Vagina (tissue), 2 donors: ENCODE measurements at places on chromosomes 5 and 9.

DNA sequence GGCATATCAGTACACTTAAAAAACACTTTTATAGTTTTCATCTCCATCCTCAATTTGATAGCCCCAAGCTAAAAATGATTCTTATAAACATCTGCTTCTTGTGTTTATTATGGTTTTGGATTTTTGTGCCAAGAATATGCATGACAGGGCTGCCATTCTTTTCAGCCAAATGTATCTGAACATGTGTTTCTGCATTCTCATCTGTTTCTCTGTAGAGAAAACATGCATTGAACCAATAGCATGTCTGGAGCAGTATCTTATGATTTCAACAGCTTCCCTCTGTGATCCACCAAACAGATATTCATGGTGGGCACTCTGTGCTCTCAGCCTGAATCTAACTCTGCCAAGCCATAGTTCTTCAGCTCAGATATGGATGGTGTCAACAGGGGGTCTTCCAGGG is 99.3 kb upstream of the ERCC6L2 start:
- peaks cover 19% of the 10 kb centered on the region for H3K4me1 ChIP-seq
- no peak overlapping the region for H3K4me3 ChIP-seq
- no peaks in the 10 kb centered on the region for H3K27me3 ChIP-seq
- DNase-seq: no peak

GRCh38 chr5:110900829-110901228 is 162.0 kb downstream of the SLC25A46 start:
- no peak overlapping the region for H3K4me3 ChIP-seq
- no peaks in the 10 kb centered on the region for H3K4me1 ChIP-seq
- no peaks in the 10 kb centered on the region for H3K27me3 ChIP-seq
- no peaks in the 10 kb centered on the region for H3K36me3 ChIP-seq
- DNase-seq: no peak
- no peak overlapping the region for H3K27ac ChIP-seq

- H3K4me1 ChIP-seq: no peaks in the 10 kb centered on the region
- peak; percentile 71 for DNase-seq
- H3K27me3 ChIP-seq: no peaks in the 10 kb centered on the region
- H3K36me3 ChIP-seq: no peaks in the 10 kb centered on the region
These were observed 21.5 kb upstream of the S1PR3 start for GRCh38 chr9:88969646-88970373.

DNA sequence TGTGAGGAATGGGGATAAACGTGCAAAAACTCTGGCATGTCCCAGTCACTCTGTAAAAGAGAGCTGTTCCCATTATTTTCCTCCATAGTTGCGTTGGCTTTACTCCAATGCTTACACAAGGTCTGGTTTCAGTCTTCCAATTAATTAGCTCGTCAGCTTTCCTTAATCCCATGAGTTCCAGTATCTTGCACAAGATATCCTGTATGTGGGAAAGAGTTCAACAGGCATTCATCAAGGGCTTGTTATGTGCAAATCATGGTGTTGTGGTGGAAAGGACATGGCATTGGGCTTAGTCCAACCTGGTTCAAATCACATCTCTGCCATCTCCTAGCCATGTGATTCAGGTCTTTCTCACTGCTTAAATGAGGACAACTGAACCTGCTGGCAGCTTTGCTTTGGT is 77.5 kb upstream of the PANK3 start:
- H3K36me3 ChIP-seq: no peaks in the 10 kb centered on the region
- no peak overlapping the region for H3K4me3 ChIP-seq
- H3K4me1 ChIP-seq: peaks cover 21% of the 10 kb centered on the region
- no peaks in the 10 kb centered on the region for H3K27me3 ChIP-seq
- no peak overlapping the region for H3K27ac ChIP-seq

DNA sequence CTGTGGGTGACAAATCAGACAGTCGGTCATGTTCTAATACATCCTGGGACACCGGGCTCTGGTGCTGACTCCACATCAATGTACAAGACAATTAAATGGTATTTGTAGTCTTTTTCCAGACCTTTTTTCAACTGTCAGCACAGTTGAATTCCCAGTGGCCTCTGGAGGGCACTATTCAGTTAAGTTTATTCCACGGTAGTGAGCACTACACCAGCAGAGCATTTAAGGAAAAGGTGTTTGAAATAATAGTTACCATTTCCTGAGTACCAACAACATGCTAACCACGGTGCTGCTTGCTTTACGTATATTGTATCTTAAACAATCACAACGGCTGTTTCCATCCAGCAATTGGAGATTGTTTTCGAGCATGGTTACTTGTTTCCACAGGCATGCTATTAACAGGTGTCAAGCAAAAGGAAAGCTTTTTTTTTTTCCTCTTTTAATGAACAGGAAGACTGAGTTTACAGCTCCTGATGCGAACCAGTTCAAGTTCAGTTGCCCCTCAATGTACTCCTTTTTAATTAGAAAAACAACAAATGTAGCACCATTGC is 186.7 kb downstream of the PDZD2 start:
- DNase-seq: no peak
- H3K27me3 ChIP-seq: no peaks in the 10 kb centered on the region
- H3K4me3 ChIP-seq: no peak overlapping the region
- no peaks in the 10 kb centered on the region for H3K4me1 ChIP-seq
- H3K36me3 ChIP-seq: no peaks in the 10 kb centered on the region

- H3K36me3 ChIP-seq: no peaks in the 10 kb centered on the region
- H3K4me1 ChIP-seq: no peaks in the 10 kb centered on the region
- no peak overlapping the region for H3K4me3 ChIP-seq
These were observed 173.7 kb upstream of the KIF2A start for GRCh38 chr5:62132276-62132675.

DNA sequence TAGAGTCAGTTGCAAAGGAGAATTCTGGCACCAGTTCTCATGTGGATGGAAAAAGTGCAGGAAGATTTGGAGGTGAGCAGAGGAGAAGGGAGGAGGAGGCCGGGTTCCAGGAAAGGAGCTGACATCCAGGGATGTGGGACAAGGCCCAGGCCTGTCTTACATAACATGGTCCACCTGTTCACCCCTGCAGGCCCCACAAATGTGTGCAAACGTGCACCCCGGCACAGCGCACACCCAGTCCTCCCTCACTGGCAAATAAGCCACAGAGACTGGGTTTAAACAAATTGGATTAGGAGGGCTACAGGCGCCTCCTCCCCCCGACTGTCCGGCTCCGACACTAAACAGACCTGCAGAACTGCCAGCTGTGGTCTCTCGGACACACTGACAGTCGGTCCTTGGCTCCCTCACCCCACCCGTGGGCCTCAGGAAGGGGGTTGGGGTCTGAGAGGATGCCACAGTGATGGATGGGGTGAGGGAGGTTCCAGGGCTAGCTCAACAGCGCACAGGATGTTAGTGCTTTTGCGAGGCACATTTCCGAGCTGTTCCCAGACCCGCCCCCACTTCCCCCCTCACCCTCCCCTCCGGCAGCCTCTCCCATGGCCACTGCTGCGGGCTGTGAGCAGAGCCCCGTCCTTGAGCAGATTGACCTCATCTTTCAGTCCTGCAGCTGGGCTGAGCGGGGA is 43.4 kb upstream of the IL17B start:
- peaks cover 70% of the 10 kb centered on the region for H3K4me1 ChIP-seq
- no peaks in the 10 kb centered on the region for H3K36me3 ChIP-seq
- DNase-seq: no peak
- no peaks in the 10 kb centered on the region for H3K27me3 ChIP-seq
- peak overlapping the region; percentile 84 for H3K27ac ChIP-seq
- H3K4me3 ChIP-seq: no peak overlapping the region

- H3K4me1 ChIP-seq: no peaks in the 10 kb centered on the region
- DNase-seq: no peak
- H3K27ac ChIP-seq: no peak overlapping the region
These were observed 2387.6 kb upstream of the WWC1 start for GRCh38 chr5:165903835-165904234.

DNA sequence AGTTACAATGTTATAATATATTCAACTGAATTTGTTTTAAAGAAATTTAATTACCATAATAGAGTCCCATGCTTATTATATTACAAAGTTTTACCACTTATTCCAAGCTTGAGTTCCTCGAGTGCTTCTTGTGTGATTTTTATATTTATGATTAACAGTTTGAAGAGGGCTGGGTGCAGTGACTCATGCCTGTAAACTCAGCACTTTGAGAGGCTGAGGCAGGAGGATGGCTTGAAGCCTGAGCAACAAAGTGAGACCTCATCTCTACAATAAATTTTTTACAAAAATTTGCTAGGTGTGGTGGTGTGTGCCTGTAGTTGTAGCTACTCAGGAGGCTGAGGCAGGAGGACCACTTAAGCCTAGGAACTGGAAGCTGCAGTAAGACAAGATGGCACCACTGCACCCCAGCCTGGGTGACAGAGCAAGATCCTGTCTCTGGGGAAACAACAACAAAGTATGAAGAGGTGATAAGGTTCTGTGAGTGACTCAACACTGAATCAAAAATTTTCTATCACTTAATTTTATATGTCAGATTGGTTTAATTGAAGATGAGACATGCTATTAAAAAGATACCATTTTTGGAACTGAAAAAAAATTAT is 9.2 kb downstream of the POC5 start:
- H3K36me3 ChIP-seq: peaks cover 23% of the 10 kb centered on the region
- no peak for DNase-seq
- H3K27me3 ChIP-seq: no peaks in the 10 kb centered on the region
- no peak overlapping the region for H3K4me3 ChIP-seq
- no peak overlapping the region for H3K27ac ChIP-seq
- H3K4me1 ChIP-seq: no peaks in the 10 kb centered on the region

GRCh38 chr5:1344975-1345838 is at the start of gene CLPTM1L:
CLPTM1L (minus strand) TSS chr5:1345099; CDS start chr5:1344841, 258 bp downstream.
- peaks cover 28% of the 10 kb centered on the region for H3K4me1 ChIP-seq
- H3K27me3 ChIP-seq: no peaks in the 10 kb centered on the region
- peak within 1 kb of the TSS; percentile 81 for H3K27ac ChIP-seq
- DNase-seq: no peak
- peak within 1 kb of the TSS; percentile 93 for H3K4me3 ChIP-seq
